ENCODE measurements at places on chromosomes 3 and 15. TPM values are rescaled to one million over a fixed set of nuclear protein-coding genes. Genes with fewer than 3 reads are reported as not detected.

The KCNMB3 gene
- total RNA-seq: 1.7 TPM

The RGMA gene
- 6.2 TPM for total RNA-seq

The ATP13A5 gene
- total RNA-seq: not detected

The MESD gene
- 33.1 TPM for total RNA-seq

The SLC6A11 gene
- 0.34 TPM for total RNA-seq

The NOX5 gene
- total RNA-seq: 0.09 TPM

The PP2D1 gene
- total RNA-seq: not detected

The CASR gene
- not detected for total RNA-seq

The CLSTN2 gene
- 80.9 TPM for total RNA-seq

The THPO gene
- total RNA-seq: 0.46 TPM

The PLIN1 gene
- total RNA-seq: not detected

The FYCO1 gene
- total RNA-seq: 19.7 TPM

The ITIH1 gene
- not detected for total RNA-seq

The AADAC gene
- total RNA-seq: not detected

The C3orf18 gene
- 8.0 TPM for total RNA-seq

The ROPN1 gene
- not detected for total RNA-seq

The ADAMTS9 gene
- 7.5 TPM for total RNA-seq

The DAPK2 gene
- total RNA-seq: 0.60 TPM

The CCNB2 gene
- 7.9 TPM for total RNA-seq

The CHSY1 gene
- 42.2 TPM for total RNA-seq

The APOD gene
- total RNA-seq: not detected

The PPIP5K1 gene
- 21.4 TPM for total RNA-seq

The KLHL6 gene
- total RNA-seq: 0.11 TPM

The ADAMTSL3 gene
- total RNA-seq: 3.0 TPM

The CNOT10 gene
- total RNA-seq: 23.9 TPM

The RPL22L1 gene
- total RNA-seq: 95.6 TPM

The NR2E3 gene
- not detected for total RNA-seq

The CDCP1 gene
- 4.2 TPM for total RNA-seq

The OSBPL10 gene
- total RNA-seq: 51.3 TPM

The ATP6V1A gene
- total RNA-seq: 129 TPM
